Chondrocyte (in vitro differentiated cells): ENCODE measurements at places on chromosomes 2 and 18. TPM values are rescaled to one million over a fixed set of nuclear protein-coding genes. Genes with fewer than 3 reads are reported as not detected.

GRCh38 chr2:134718817-134719814 lies at the start of gene TMEM163:
Gene TMEM163 (minus strand): TSS chr2:134719000.
- no peak for DNase-seq

DNA sequence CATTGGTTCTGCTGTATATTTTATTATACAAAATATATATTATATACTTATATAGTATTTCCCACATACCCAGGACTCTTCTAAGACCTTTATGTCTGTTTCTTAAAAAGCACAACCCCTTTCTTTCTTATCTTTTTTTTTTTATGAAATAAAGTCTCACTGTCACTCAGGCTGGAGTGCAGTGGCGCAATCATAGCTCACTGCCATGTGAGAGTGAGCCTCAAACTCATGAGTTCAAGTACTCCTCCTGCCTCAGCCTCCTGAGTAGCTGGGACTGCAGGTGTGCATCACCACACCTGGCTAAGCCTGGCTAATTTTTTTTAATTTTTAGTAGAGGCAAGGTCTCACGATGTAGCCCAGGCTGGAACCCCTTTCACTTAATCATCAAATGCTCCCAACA lies 72.3 kb downstream of the CLHC1 start:
- DNase-seq = no peak

GRCh38 chr2:54681416-54681815 lies 42.0 kb upstream of the EML6 start:
- no peak for DNase-seq

DNA sequence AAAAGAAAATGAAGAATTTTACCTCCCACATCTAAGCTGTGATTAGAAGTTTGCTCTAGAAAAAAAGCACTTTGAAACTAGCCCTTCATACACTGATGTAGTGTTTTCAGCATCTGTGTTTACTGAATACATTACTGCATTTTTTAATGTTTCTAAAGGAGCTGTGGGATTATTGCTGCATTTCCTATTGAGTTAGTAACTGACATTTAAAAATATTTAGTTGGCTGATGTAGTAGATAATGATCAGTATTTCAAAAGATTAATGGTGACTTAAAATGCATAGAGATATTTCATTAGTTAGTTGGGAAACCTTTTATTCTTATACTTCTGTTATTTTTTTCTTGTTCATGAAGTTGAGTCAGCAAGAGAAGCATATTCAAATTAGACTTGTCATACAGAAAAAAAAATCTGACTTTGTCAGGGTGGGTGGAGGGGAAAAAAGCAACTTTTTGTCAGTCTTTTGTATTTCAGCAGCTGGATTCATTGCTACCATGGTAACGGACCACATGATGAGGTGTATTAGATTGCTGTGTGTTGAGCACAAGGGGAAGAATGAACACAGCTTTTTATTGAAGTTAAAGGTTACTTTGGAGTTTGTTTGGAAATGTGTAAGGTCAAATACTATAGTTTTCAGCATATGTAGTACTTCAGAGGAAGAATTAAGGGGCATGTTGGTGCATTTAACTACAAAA lies at the start of gene DTNA:
Gene DTNA (plus strand): TSS at position 549 of the 692 bp plus-strand sequence. CDS start 45,679 bp downstream, outside the sequence.
- DNase-seq = no peak

DNA sequence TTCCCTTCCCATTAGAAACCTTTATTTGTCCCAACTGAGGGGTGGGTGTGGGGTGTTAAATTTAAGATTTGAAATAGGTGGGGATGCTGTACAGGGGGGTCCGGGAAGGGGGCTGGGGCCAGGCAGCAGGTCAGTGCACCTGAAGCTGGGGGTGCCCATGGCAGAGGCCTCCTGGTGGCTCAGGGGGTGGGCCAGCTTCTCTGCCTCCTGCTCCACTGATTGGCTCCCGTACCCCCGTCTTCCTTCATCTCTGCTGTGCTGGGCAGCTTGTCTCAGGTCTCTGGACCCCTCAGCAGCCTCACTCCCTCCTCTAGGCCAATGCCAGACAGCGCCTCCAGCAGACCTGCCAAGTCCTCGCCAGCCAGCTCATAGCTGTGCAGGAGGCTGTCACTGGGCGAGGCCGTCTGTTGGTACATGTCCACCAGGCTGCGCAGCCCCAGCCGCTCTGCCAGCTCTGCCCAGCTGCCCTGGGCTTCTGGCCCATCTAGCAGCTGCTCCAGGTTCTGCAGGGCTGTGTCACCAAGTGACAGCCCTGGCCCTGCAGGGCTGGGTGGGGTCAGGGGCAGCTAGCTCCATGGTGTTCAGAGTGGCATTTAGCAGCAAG lies 2.0 kb upstream of the ANKRD62 start:
- DNase-seq = no peak

DNA sequence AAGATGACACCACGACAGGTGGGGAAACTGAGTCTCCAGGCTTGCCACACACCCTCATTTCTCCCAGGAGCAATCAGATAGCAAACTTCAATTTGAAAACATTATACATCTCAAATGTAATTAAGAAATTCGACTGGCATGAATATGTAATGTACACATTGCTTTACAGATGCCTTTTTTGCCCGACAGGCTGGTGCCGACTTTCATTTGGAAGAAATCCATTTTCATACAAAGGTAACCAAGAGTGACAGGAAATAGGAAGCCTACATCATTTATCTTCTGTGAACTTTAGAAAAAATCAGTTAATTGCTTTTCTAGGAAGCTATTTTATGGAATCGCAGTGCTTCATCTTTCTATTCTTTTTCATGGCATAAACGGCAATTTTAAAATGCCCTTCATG lies 140.3 kb downstream of the AFF3 start:
- DNase-seq = no peak

GRCh38 chr2:237472909-237473877 lies 13.9 kb upstream of the MLPH start:
- no peak for DNase-seq

DNA sequence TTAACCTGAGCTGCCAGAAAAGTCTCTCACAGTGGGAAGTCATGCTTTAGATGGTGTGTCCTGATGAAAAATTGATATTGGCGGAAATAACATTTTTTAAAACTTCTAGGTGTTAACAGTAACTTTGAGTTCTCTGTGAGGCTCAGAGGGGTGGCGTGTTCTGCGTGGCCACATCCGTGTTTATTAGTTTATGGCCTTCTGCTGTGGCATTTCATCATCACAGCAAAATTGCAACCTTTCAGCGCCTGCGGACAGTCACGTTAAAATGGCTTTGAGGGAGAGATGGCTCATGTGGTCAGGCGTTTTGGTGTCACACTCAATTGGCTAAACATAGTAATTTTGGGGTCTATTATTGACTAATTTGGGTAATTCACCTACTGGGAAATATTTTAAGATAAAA lies 42.4 kb downstream of the KLHL29 start:
- no peak for DNase-seq

GRCh38 chr18:58025733-58026132 lies 18.3 kb upstream of the NEDD4L start:
- DNase-seq = no peak

DNA sequence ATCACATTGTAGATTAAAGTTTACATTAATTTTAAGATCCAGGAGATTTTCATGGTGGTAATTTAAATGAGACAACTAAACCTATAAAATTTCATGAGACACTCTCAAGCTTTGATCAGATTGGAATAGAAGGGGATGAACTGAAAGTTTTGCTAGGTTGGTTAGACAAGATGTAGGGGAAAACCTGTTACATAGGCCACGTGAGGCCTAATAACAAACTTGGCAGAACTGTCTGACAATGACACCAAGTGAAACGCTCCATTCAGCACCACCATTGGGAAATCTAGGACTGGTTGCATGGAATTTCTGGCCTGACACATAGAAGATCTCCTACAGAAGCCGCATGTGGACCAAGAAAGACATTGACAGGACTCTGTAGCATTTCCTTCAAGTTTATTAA lies 87.8 kb upstream of the SLC39A10 start:
- DNase-seq = no peak

DNA sequence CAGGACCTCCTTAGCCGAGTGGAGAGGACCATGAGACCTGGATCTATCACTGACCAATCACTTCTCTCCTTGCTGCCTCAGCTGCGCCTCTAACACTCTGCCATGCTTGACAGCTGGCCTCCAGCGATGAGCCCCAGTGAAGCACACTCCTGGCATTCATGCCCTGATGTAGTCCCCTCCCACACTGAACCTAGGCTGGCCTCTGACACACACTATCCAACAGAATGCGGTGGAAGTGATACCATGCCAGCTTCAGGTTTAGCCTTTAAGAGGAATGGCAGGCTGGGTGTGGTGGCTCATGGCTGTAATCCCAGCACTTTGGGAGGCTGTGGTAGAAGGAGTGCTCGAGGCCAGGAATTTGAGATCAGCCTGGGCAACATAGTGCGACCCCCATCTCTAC lies 73.7 kb upstream of the LAPTM4A start:
- no peak for DNase-seq

- DNase-seq = no peak
These were observed 612.4 kb downstream of the FBXO15 start for GRCh38 chr18:73535189-73535588.

GRCh38 chr2:99636144-99637034 lies 146.6 kb upstream of the REV1 start:
- DNase-seq = no peak

GRCh38 chr2:166436189-166436588 lies 57.9 kb downstream of the SCN7A start:
- no peak for DNase-seq

DNA sequence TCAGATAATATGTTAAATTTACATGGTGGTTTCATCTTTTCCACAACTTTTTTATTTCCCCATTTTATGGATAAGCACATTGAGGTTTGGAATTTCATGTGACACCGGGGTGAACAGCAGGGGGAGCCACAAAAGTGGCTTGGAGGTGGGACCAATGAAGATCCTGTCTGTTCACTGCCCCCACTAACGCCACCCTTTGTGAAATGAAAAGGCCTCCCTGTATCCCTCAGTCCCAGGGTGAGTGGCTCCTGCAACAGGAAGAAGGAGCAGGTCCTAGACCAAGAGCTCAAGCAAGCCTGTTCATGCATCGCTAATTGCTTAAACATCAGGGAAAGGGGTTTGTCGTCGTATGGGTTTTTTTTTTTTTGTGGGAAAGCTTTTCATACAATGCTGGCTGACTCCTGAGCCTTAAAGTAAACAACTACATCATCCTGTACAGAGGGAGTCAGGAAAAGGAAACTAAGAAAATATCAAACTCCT lies 267.8 kb upstream of the EPAS1 start:
- no peak for DNase-seq

GRCh38 chr2:108925735-108926134 lies 63.3 kb downstream of the EDAR start:
- DNase-seq = no peak

DNA sequence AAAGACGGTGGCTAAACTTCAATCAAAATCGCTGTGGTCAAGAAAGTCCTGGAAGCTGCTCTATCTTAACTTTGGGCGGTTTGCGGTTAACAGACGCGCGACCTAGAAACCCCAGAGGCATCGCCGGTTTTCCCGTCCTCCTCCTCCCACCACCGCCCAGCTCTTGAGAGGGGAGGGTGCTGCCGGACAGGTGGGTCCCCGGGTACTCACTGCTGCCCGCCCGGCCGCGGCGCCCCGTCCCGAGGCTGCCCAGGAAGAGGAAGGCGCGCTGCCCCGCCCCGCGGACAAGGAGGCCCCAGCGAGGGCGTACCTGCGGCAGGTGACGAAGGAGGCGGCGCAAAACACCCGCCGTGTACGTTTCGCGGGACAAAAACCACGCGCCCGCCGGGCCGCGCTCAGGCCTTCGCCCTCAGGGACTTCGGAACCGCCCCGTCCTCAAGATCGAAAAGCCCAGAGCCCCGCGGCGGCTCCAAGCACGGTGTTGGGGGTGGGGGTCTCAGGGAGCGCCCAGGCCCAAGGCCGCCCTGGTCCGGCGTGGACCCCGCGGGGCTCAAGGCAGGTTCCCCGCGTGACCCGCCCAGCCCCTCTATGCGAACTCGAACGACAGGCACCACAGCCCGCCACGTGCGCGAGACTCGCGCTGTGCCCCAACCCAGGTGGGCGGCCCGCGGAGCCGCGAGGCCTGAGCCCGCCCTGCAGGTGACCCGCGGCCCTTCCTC lies at the start of gene SH3YL1:
Gene SH3YL1 (minus strand): TSS at position 259 of the 719 bp plus-strand sequence. CDS start 48 bp downstream, at position 211.
- peak; percentile 87 for DNase-seq

DNA sequence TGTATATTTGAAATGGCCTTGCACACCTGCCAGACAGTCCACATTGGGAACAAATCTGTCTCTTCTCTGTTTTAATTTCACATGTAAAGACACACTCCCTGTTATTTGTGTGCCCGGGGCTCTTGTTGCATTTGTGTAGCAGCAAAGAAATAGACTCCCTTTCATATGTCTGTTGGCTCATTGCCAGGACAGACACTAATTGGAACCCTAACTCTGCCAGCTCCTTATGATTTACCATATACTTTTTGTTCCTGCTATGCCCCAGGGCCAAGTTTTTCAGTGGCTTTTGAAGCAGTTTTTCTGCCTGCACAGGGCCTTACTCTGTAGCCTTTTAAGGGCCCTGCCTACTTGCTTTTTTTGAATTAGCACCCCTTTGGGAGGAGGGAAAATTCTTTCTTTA lies 396.9 kb downstream of the DLGAP1 start:
- no peak for DNase-seq

DNA sequence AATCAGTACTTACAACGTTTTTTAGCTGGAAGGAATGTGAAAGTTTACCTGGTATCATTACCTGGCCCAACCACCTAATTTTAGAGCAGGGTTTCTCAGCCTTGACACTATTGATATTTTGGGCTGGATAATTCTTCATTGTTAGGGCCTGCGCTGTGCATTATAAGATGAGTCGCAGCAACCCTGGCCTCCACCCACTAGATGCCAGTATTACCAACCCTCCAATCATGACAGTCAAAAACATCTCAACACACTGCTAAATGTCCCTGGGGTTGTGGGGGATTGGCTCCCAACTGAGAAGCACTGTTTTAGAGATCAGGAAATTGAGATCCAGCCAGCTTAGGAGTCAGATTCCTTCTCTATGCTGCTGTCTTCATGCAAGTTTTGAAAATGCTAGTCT lies 265.3 kb upstream of the TCF4 start:
- DNase-seq = no peak

DNA sequence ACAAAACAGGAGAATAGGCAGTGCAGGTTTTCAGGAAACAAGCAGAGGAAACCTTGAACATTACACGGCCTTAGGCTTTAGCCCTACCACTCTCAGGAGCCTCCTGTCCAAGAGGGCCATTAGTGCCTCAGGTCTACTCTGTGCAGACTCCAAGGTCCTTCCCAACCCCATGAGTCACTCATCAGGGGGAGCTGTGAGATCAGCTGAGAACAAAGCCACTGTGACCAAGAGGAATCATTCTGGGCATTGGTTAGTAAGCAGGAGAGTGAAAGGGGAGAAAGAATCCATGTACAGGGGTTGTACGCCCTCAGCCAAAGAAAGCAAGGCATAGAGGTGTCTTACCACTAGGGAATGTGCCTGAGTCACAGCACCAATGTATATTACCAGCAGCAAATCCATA lies 680.3 kb downstream of the DPP10 start:
- DNase-seq = no peak

LRATD1 gene
- total RNA-seq = not detected in 3 replicates

SCN9A gene
- 30.1 to 32.8 TPM (median 31.0 TPM) in 3 replicates for total RNA-seq

MAP3K19 gene
- not detected in 3 replicates for total RNA-seq

PSD4 gene
- 5.2 to 5.5 TPM (median 5.2 TPM) in 3 replicates for total RNA-seq

BCL2L11 gene
- 10.8 to 19.2 TPM (median 11.4 TPM) in 3 replicates for total RNA-seq

MAIP1 gene
- 9.4 to 15.1 TPM (median 14.6 TPM) in 3 replicates for total RNA-seq

RRM2 gene
- total RNA-seq = 25.7 to 48.3 TPM (median 26.0 TPM) in 3 replicates

C18orf54 gene
- 3.7 to 8.2 TPM (median 4.3 TPM) in 3 replicates for total RNA-seq

METAP1D gene
- total RNA-seq = 4.5 to 9.9 TPM (median 4.6 TPM) in 3 replicates

MYL1 gene
- not detected in 3 replicates for total RNA-seq

LTBP1 gene
- total RNA-seq = 302 to 398 TPM (median 392 TPM) in 3 replicates
